Cardiac muscle cell (in vitro differentiated cells and primary cell): ENCODE measurements at places on chromosomes 6 and 20. TPM values are rescaled to one million over a fixed set of nuclear protein-coding genes. Genes with fewer than 3 reads are reported as not detected.

- H3K27ac ChIP-seq: no peak overlapping the region
- DNase-seq: peak; percentile 46
- H3K27me3 ChIP-seq: no peaks in the 10 kb centered on the region
- H3K36me3 ChIP-seq: no peaks in the 10 kb centered on the region
- no peak overlapping the region for H3K4me3 ChIP-seq
Observed at GRCh38 chr6:169370666-169371343, 117.2 kb upstream of the THBS2 start.

DNA sequence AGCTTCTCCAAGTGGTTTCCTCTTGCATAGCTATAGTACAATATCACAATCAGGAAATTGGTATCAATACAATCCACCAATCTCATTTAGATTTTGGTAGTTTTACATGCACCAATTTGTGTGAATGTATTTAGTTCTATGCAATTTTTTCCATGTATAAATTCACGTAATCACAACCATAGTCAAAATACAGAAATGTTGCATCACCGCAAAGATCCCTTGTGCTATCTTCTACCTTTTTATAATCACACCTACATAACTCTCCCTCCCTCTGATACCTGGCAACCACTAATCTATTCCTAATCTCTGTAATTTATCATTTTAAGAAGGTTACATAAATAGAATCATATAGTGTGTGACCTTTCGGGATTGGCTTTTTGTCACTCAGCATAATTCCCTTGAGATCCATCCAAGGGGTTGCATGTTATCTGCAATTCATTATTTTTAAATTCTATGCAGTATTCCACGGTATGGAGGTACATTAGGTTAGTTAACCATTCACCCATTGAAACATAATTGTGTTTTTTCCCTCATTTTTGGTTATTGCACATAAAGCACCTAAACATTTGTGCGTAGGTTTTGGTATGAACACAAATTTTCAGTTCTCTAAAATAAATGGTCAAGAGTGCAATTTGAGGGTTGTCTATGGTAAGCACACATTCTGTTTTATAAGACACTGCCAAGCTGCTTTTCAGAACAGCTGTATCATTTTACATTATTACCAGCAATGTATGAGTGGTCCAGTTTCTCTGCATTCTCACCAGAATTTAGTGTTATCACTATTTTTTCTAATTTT is 95.1 kb upstream of the SLC22A23 start:
- no peaks in the 10 kb centered on the region for H3K36me3 ChIP-seq
- H3K4me1 ChIP-seq: no peaks in the 10 kb centered on the region
- no peaks in the 10 kb centered on the region for H3K27me3 ChIP-seq
- no peak overlapping the region for H3K4me3 ChIP-seq

DNA sequence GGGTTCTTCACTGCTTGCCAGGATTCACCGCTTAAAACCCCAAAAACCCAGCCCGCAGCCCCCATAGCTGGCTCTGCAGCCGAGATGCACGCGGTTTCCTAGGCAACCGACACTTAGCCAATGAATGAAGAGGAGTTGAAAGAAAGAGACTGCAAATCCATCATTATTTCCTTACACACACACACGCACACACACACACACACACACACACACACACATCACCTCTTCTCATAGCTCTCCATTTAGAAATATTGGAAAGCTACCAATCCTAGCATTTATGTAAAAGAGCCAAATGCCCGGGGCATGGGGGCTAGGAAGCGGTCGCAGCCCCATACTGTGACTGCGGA is 3.4 kb upstream of the TUBB2B start:
- H3K27me3 ChIP-seq: peaks cover 70% of the 10 kb centered on the region
- H3K36me3 ChIP-seq: no peaks in the 10 kb centered on the region
- peak; percentile 43 for DNase-seq
- H3K4me1 ChIP-seq: peaks cover 16% of the 10 kb centered on the region
- H3K4me3 ChIP-seq: peak overlapping the region; percentile 41

GRCh38 chr6:102766963-102767362 is 1373.5 kb downstream of the GRIK2 start:
- H3K27ac ChIP-seq: no peak overlapping the region
- no peak overlapping the region for H3K4me3 ChIP-seq
- H3K4me1 ChIP-seq: no peaks in the 10 kb centered on the region
- no peaks in the 10 kb centered on the region for H3K27me3 ChIP-seq
- no peak for DNase-seq
- no peaks in the 10 kb centered on the region for H3K36me3 ChIP-seq

- H3K36me3 ChIP-seq: no peaks in the 10 kb centered on the region
- H3K4me3 ChIP-seq: no peak overlapping the region
- H3K27ac ChIP-seq: no peak overlapping the region
- no peaks in the 10 kb centered on the region for H3K27me3 ChIP-seq
- no peaks in the 10 kb centered on the region for H3K4me1 ChIP-seq
Observed at GRCh38 chr6:135254471-135254870, 73.4 kb downstream of the MYB start.

GRCh38 chr6:3765415-3765814 is 13.9 kb upstream of the PXDC1 start:
- no peaks in the 10 kb centered on the region for H3K36me3 ChIP-seq
- no peak for DNase-seq
- no peaks in the 10 kb centered on the region for H3K27me3 ChIP-seq
- H3K4me3 ChIP-seq: no peak overlapping the region
- no peaks in the 10 kb centered on the region for H3K4me1 ChIP-seq
- no peak overlapping the region for H3K27ac ChIP-seq

GMEB2 gene
- 10.9 and 15.4 TPM in 2 replicates for total RNA-seq

SPAG4 gene
- 12.8 and 44.6 TPM in 2 replicates for total RNA-seq

RSPO3 gene
- 53.9 and 88.0 TPM in 2 replicates for total RNA-seq
